ENCODE measurements at places on chromosomes 7 and 10.

GRCh38 chr7:75879771-75880184, 944 bp downstream of the RHBDD2 start:
- no peak for DNase-seq

GRCh38 chr10:122514045-122514840, 46.3 kb upstream of the DMBT1 start:
- no peak for DNase-seq

DNA sequence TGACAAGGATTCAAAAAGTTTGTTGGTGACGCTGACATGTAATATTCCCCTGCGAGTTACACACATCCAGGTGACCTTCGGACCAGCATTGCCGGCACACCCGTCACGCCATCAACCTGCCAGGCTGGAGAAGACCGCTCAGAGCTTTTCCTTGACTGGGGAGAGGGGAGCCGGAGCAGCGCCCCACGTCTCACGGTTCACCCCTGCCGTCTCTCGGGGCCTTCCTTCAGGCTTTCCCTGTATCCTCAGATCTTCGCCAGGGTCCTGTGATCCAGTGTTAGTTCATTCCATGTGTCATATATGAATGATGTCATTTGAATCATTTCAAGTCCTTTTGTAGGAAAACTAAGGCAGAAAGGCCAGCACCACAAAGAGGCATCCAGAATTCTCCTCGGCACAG, 127.8 kb downstream of the MGMT start:
- DNase-seq, result no peak

GRCh38 chr7:121005996-121006584, 17.6 kb downstream of the CPED1 start:
- DNase-seq, result no peak

DNA sequence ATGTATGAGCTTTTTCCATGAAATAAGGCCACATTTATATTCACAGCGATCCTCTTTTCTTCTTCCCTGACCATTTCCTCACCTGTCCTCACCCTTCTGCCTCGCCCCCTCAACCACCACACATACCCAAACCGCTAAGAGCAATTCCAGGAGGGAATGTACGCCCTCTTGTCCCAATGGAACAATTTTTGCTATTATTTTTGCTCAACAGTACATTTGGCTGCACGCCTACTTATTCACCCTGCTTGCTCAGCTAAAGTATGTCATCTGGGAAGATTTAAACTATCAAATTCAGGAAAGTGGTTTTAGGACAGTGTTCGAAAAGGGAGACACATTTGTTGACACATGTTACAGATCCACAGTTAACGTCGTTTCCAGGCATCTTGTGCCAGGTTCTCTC, 252.7 kb downstream of the NEBL start:
- DNase-seq, result no peak

- DNase-seq, result no peak
These were observed 151.6 kb downstream of the TMEM26 start for GRCh38 chr10:61301575-61301974.

GRCh38 chr10:7610651-7611389, 55.9 kb downstream of the ITIH5 start:
- DNase-seq, result no peak

DNA sequence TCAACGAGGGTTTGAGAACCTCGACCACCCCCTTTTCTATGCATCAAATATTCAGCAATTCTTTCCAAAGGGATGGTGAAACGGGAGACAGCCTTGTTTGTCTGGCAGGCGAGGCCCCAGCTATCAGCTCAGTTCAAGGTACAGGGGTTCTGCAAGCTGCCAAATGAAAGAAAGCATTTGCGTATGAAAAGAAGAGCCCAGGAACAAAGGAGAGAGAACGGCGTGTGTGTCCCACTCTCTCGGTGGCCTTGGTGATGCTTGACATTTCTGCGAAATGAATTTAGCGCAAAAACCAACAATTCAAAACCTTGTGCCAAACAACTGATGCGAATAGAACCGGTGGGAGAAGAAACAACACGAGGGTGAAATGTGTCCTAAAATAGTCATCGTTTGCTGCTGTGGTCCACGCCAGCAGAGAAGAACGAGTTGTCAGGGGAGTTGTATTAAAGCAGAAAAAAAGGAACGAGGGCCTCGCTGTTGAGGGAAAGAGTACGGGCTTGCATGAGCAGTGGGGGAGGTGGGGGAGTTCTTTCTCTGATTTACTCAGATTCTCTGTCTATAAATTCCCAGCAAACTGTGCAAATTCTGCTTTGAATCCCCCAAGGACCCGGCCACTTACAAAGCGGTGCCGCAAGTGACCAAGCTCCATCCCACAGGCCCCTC, 97.7 kb downstream of the TMEM130 start:
- DNase-seq, result no peak

GRCh38 chr10:116183733-116184511, 89.1 kb downstream of the GFRA1 start:
- no peak for DNase-seq

GRCh38 chr7:16431646-16432424, 10.5 kb upstream of the CRPPA start:
- DNase-seq, result no peak

- DNase-seq, result no peak
These were observed 50.3 kb downstream of the MAD1L1 start for GRCh38 chr7:2182461-2182860.

GRCh38 chr10:124516181-124516580, 54.6 kb downstream of the LHPP start:
- DNase-seq, result no peak
